Central memory CD8-positive, alpha-beta T cell (primary cell): ENCODE measurements at places on chromosomes 4 and X.

DNA sequence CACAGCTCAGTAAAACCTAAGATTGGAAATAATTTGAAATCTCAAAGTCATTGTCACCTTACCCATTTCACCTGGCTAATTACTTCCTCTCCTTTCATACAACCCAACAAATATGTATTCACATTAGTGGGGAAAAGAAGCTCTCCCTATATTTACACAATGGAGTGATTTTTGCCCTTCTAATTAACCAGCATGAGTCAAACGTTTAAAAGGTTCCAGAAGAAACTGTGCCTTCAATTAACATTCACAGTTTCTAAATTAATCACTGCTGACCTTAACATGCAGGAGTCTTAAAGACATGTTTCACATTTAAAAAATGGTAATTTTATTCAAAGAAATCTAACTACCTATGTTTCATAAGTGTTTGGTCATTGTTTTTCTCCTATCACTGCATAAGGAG, 254.6 kb downstream of the CBLL2 start:
- no peak for DNase-seq

GRCh38 chr4:151361966-151362365, 36.6 kb upstream of the SH3D19 start:
- no peak for DNase-seq

- DNase-seq, result no peak
Observed at GRCh38 chr4:155742310-155743015, 16.4 kb upstream of the GUCY1B1 start.

GRCh38 chrX:137549851-137550664, 15.9 kb upstream of the ZIC3 start:
- no peak for DNase-seq

- no peak for DNase-seq
Observed at GRCh38 chrX:153733651-153734240, 9.1 kb downstream of the ABCD1 start.

DNA sequence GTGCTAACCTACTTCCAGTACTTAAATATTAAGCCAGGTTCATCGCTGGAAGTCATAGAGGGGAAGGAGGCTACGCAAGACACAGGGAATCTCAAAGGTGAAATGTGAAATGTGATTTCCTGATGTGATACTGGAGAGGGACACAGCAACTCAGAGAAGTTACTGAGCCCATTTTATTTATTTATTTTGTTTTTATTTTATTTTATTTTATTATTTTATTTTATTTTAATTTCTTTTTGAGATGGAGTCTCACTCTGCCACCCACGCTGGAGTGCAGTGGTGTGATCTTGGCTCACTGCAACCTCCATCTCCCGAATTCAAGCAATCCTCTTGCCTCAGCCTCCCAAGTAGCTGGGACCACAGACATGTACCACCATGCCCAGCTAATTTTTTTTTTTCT, 19.7 kb downstream of the CLRN2 start:
- DNase-seq, result no peak

DNA sequence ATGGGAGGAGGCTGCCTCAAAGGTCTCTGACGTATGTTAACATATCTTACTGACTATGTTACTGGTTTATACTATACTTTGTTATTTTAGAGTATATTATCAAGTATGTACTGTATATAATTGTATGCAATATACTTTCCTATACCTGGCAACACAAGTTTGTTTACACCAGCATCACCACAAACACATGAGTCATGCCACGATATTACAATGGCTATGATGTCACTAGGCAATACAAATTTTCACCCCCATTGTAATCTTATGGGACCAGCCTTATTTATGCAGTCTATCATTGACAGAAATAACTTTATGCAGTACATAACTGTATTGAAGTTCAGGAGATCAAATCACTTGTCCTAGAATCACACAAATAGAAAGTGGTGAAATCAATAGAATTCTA, 329.9 kb upstream of the SLC7A11 start:
- no peak for DNase-seq

DNA sequence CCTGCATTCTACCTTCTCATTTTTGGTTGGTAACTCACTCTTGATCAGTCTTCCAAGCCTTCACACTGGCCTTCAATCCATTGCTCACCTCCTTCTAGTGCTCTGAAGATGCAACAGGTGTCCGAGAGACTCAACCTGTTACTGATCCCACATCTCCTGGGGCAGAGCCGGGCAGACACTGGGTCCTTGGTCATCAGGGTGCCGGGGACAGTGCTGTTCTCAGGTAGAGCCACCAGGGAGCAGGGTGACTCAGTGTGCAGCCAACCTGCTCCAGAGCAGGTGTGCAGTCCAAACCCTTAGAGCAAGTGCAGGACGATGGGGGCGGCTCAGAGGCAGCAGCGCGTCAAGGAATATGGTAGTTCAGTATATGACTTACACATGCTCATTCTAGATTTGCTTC, 188.4 kb downstream of the DHX15 start:
- no peak for DNase-seq

- no peak for DNase-seq
Observed at GRCh38 chr4:19494961-19495360, 756.7 kb upstream of the SLIT2 start.

DNA sequence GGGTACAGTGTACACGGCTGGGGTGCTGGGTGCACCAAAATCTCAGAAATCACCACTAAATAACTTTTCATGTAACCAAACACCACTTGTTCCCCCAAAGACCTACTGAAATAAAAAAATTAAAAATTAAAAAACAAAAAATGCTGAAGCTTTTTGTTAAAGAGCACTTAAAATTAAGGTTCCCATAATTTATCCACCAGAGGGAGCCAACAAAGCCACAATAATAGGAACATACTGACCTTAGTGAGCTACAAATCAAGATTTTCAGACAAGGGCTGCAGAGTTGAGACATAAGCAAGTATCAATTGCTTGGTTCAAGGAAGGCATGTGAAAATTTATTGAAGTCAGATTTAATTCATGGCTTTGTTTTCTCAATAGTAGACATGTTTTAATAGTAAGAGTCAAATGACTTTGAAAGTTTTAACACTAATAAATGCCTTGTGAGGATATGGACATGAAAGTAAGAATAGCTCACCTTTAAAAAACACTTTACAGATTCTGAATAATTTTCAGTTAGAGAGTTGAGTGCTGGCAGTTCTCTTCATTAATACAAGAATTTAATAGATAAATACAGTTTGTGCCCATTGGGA, 43.0 kb upstream of the SCOC start:
- DNase-seq, result no peak

- DNase-seq, result no peak
Observed at GRCh38 chr4:128291096-128291495, 3.5 kb upstream of the PGRMC2 start.

DNA sequence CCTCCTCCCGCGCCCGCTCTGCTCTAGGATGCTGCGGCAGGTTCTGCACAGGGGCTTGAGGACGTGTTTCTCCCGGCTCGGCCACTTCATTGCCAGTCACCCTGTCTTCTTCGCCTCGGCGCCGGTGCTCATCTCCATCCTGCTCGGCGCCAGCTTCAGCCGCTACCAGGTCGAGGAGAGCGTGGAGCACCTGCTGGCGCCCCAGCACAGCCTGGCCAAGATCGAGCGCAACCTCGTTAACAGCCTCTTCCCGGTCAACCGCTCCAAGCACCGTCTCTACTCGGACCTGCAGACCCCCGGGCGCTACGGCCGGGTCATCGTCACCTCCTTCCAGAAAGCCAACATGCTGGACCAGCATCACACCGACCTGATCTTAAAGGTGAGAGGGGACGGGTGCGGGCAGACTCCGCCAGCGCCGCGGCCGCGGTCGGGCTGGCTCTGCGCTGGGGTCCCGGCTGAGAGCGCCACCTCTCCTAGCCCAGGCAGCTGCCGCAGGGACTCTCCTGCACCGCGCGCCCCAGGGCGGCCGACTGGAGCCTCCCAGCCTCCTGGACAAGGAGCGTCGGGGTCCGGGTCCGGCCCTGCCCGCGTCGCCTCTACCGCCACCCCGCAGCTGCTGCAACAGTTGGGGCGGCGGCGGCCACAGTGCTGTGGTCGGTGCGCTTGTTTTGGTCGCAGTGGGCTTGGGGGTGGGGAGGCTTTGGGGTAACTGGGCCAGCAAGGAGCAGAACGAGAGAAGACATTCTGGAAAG, at the start of gene PTCHD1:
PTCHD1 (plus strand) TSS at position 2 of the 752 bp plus-strand sequence; CDS start at position 29, 27 bp downstream.
- DNase-seq, result no peak

DNA sequence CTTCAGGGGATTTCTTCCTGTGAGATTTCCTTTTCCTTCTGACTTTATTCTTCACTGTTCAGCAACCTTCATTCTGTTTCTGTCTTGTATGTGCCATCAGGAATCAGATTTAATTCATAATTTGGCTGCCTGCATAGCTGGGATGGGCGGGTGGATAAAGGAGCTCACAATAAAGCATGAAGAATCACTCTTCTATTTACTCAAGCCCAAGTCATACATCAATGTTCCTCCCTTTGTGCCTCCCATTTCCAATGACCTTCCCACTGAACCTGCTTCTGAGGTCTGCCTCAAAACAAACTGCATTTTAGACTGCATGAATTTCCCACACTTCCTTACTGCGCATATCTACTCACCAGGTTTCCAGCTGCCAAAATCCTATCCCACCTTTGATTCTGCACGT, 14.0 kb downstream of the PDGFC start:
- DNase-seq, result no peak

GRCh38 chr4:23728393-23728792, 161.5 kb downstream of the PPARGC1A start:
- no peak for DNase-seq

- DNase-seq, result no peak
Observed at GRCh38 chr4:44675366-44675765, 2.9 kb upstream of the GUF1 start.

DNA sequence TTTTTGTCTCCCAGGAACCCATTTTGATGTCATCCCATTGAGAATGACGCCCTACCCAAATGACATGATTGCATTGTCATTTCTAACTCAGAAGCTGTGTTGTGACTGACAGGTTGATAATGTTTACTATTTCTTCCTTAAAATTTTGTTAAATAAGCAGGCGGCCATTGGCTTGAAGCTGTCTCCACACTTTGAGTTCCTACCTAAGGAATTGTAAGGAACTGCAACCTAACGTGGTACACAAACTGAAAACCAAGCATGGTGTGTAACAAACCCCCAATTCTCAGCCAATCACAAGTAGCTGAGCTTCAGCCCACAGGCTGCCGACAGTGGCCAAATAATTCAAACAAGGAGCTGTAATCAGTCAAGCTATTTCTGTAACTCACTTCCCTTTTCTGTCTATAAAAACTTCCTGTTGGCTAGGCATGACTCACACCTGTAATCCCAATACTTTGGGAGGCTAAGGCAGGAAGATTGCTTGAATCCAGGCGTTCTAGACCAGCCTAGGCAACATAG, 2.9 kb upstream of the MND1 start:
- no peak for DNase-seq

- no peak for DNase-seq
Observed at GRCh38 chr4:48877827-48878535, 28.6 kb downstream of the OCIAD2 start.

- DNase-seq, result no peak
Observed at GRCh38 chr4:98639108-98639507, 19.3 kb downstream of the TSPAN5 start.

- DNase-seq, result no peak
Observed at GRCh38 chr4:111628437-111628836, 516.8 kb upstream of the FAM241A start.

DNA sequence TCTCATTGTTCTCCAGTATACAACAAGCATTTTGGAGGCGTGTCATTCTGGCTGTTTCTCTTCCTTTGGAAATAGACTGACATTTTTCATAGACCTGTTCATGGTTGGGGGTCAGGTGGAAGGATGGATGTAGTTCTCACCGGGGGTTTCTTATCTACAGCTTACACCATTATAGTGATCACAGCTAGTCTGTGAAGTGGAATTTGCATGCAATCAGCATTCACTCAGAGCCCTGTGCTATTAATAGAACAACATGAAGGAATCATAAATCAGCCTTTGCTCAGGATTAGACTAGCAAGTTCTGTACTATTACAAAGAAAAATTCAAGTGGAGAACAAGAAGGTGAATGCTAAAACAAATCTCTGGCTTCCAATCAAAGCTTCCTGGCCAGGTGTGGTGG, 132.6 kb upstream of the PUDP start:
- no peak for DNase-seq

GRCh38 chrX:55187281-55187680, 32.9 kb upstream of the PAGE5 start:
- no peak for DNase-seq

- no peak for DNase-seq
Observed at GRCh38 chrX:22150371-22150770, 118.2 kb downstream of the PHEX start.

GRCh38 chrX:128436397-128437103, 384.3 kb upstream of the ACTRT1 start:
- no peak for DNase-seq
